T-helper 2 cell (primary cell): ENCODE measurements at places on chromosomes 4 and X.

GRCh38 chr4:143025081-143025704 is 159.5 kb upstream of the USP38 start:
- DNase-seq: no peak

DNA sequence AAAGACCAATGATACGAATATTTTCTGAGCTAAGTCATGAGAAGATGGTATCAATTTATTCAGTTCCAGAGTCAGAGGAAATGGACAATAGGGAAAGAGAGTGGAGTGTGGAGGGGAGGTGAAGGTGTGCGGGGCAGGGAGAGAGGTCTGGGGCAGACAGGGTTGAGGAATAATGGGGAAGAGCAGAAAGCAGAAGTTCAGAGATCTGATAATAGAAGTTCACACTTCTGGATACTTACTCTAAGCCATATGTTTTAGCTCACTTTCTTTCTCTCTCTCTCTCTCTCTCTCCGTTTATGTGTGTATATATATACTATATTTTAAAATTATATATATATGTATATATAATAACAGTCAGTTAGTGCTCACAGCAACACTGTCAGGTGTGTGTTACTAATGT is 40.4 kb downstream of the FOXR2 start:
- DNase-seq: no peak

DNA sequence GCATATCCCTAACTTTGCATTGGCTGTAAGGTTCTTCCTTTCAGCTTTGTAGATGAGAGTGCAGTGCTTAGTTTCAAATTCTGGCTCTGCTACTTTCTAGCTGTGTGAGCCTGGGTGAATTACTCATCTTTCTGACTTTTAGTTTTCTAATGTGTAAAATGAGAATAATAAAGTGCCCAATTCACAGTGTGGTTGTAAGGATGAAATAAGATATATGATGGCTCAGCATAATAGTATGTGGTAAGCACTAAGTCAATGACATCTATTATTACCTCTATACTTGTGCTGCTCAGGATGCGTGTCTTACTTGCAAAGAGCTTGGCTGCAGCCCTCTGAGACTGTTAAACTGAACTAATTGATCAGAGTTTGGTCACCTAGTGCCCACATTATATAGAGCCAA is 30.6 kb upstream of the ETNPPL start:
- DNase-seq: no peak

- no peak for DNase-seq
Observed at GRCh38 chr4:7861440-7861881, 78.2 kb downstream of the AFAP1 start.

DNA sequence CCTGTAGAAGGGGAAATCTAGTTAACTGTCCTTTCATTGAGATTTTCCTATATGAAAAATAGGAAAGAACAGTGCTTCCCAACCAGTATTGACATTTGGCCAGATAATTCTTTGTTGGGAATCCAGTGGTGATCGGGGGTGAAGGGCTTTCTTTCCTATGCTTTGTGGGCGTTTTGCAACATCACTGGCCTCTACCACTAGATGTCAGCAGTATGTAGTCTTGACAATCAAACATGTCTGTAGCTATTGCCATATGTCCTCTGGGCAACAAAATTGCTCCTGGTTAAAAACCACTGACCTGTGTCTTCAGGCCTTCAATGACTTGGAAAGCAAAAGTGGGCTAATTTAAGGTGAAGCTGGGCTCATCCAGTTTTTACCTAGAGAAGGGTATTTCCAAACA is 658.5 kb downstream of the DACH2 start:
- DNase-seq: no peak

GRCh38 chr4:156686120-156686519 is 285.5 kb downstream of the PDGFC start:
- DNase-seq: no peak

GRCh38 chrX:71315917-71316316 is 14.4 kb downstream of the ITGB1BP2 start:
- no peak for DNase-seq

DNA sequence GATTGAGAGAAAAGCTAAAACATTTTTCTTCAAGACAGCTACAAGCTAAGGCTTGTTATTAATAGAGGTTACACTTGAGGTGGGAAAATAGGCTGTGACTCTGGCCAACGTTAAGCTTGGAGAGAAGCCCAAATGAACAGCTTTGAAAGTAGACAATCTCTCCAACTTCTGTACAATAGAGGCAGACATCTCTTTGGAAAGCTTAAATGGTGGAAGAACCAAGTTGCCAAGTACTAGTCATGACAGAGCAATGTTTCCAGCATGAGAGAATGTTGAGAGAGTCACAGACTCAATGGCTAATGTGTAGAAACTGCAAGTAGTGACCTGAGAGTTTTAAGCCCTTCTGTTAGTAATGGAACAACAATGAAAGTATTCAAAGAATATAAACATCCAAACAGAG is 298.1 kb downstream of the INPP4B start:
- no peak for DNase-seq

GRCh38 chr4:83255584-83255983 is 29.0 kb downstream of the COQ2 start:
- DNase-seq: no peak

GRCh38 chr4:138561906-138562305 is 319.8 kb upstream of the SLC7A11 start:
- DNase-seq: no peak

DNA sequence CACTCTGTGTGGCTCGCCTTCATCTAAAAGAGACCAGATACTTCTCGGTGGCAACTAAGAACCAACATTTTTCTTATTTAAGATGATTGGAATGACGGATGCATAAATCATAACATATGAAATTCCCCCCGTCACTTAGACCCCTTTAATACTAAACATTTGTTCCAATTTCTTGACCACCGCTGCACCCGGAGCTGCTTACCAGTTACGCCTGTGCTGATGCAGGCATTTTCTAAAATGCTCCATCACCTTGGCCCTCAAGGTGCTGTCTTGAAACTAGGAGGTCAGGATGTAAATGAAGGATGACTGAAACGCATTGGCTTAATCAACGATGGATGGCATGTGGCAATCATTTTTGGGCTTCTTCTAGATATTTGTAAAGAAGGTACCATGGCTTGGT is 130.0 kb downstream of the CPZ start:
- DNase-seq: no peak

- no peak for DNase-seq
Observed at GRCh38 chrX:13652287-13652793, 601 bp upstream of the TCEANC start.

- no peak for DNase-seq
Observed at GRCh38 chrX:140501940-140502468, 2.9 kb downstream of the SOX3 start.

DNA sequence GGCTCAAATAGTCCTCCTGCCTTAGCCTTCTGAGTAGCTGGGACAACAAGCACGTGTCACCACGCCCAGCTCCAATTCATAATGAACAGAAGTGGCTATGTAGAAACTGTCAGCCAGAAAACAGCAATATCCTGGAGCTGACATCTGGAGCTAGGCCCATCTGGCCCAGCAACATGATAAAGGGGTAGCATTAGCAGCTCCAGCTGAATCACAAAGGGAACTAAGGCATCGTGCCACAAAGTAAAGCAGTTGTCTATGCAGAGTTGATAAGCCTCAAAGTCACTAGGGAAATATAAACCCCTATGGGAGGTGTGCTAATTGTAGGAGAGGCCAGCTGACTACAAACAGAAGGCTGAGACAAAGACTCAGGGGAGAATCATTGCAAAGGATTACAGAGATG is 270.5 kb upstream of the GPC4 start:
- DNase-seq: no peak

DNA sequence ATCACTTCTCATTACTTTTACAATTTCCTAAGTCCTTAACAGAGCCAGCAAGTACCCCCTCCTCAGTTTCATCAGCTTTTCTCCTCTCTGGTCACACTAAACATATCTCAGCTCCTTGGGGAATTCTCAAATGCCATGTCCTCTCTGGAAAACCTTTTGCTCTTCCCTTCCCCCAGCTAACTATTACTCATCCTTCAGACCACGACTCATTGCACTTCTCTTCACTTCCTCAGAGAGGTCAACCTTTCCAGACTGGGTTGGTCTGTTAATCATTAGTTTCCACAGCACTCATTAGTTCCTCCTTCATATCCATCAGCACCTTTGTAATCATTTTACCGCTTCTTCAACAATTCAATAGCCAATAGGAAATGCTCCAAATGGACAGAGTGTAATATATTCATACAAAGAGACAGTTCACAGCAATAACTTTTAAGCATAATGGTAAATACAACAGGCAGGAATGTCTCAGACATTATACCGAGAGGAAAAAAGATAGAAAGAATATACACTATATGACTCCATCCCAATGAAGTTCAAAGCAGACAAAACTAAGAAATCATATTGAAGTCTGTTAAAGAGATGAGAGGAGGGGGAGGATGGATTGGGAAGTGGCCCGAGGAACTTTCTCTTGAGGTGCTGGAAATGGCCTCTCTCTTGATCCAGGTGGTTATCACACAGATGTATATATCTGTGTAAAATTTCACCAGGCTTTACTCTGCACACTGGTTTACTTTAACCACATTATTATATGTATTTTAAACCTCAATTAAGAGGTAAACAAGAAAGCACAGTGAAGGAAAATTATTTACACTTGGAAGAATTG is 39.6 kb downstream of the DDX60L start:
- DNase-seq: no peak

GRCh38 chr4:73874386-73874785 is 5.2 kb downstream of the CXCL1 start:
- DNase-seq: no peak

DNA sequence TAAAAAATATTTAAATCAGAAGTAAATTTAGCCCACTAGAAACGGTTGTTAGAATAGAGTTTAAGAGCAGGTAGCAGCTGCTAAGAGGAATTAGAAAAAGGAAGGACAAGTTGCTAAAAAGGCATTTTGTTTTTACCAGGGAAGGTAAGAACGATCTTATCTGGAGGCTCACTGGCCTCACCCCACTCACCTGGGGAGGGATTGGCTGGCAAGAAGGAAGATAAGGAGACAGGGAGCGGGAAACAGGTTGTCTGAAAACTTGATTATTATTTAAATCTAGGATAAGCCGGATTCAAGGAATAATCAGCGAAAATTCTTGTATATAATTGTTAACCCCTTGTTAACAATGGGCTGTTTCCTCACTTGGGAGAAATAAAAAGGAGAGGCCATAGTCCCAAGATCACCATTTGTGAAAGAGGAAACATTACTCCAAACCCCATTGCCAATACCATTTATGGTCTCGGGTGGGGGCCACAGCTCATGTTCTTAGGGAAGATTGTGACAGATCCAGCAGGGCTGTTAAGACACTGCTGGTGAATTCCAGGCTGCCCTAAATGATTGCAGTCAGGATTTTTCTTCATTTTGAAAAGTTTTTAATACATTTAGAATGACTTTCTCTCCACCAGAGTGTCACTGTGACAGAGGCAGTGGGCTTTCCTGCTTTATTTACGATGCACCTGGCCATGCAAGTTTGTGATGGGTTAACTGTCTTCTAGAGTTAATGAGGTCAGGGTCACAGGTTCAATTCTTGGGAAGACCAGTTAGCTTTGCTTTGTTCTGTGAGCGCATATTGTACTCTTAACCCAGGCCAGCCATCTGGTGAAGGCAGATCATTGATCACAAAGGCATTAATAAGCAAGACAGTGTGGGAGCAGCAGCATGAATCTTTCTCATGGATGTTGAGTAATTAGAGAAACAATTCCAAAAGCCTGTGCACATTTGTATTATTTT is 106.6 kb downstream of the CEP135 start:
- DNase-seq: no peak

DNA sequence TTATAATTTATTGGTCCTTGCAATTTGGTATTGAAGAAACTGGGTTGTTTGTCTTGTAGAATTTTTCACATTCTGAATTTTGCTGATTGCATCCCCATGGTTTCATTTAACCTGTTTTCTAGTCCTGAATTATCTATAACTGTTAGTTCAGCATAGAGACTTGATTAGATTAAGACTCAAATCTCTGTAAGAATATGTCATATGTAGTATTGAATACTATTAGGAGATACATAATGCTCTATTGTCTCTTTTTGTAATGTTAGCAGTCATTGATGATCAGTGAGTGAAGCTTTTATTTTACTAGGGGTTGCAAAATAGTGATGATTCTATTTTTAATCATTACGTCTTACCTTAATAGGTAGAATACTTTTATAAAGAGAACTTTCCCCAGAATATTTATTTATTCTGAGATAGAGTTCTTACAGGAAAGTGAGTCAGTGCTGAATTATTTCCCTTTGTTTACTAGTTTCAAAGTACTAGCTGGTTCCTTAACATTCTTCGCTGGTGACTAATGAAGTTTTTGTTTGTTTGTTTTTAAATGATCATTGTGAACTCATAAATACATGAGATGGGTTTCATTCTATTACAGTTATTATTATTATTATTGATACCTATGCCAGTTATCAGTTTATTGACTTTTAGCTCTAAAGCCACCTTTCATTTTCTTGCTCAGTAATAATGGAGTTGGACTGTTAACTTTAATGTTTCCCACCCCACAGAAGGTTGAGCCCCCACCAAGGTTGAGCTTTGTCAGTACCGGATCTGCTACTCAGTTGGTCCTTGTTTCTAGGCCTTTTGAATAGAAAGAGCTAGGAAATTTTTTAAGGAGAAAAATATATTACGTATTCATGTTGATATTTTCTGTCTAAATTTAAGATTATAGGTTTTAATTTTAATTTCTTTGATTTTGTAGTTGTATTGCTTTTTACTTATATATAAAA is 102.3 kb downstream of the LARP1B start:
- DNase-seq: no peak

DNA sequence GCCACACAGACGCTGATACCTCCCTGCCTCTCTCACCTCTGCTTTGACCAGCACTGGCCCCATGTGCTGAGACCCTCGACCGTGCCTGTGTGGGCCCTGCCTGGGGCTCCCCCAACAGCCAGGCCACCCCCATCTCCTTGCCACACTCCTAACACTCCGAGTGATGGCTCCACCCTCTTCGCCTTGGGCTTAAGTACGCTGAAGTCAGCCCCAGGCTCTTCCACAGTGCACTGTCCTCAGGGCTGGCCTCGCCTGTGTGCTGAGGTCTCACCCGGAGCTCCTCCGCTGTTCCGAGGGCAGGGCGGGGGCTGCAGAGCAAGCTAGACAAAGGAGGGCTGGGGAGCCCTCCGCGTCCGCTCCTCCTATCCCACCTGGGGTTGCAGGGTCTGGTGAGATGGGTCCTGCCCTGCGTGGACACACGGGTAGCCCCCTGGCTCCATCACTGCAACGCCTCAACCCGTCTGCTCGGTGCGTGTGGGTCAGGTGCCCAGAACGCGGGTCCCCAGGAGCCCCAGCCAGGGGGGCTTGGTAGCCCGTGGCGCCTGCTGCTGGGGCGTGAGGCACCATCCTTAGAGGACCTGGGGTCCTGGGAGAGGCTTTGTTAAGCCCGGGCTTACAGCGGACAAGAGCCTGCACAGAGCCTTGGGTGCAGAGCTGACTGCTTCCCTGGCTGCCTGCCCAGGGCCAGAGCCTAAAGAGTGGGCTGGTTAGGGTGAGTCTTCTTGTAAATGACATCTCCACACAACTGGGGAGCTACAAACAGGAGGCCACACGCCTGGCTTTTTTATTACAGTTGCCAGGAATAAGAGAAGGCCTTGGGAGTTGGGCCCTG is 42.6 kb upstream of the NKX1-1 start:
- DNase-seq: no peak

- no peak for DNase-seq
Observed at GRCh38 chr4:17709763-17710068, 71.7 kb downstream of the FAM184B start.

GRCh38 chr4:181601103-181601502 is 642.1 kb upstream of the TENM3 start:
- no peak for DNase-seq

- DNase-seq: no peak
Observed at GRCh38 chrX:13837290-13837745, 20.4 kb upstream of the GPM6B start.
